Bronchial epithelial cell (primary cell): ENCODE measurements at places on chromosomes 1 and 21.
A peak's percentile ranks its signal among the peaks of the same experiment; 100 is the strongest.

GRCh38 chr1:20389571-20389970 lies 96.4 kb downstream of the CAMK2N1 start:
- DNase-seq = no peak

DNA sequence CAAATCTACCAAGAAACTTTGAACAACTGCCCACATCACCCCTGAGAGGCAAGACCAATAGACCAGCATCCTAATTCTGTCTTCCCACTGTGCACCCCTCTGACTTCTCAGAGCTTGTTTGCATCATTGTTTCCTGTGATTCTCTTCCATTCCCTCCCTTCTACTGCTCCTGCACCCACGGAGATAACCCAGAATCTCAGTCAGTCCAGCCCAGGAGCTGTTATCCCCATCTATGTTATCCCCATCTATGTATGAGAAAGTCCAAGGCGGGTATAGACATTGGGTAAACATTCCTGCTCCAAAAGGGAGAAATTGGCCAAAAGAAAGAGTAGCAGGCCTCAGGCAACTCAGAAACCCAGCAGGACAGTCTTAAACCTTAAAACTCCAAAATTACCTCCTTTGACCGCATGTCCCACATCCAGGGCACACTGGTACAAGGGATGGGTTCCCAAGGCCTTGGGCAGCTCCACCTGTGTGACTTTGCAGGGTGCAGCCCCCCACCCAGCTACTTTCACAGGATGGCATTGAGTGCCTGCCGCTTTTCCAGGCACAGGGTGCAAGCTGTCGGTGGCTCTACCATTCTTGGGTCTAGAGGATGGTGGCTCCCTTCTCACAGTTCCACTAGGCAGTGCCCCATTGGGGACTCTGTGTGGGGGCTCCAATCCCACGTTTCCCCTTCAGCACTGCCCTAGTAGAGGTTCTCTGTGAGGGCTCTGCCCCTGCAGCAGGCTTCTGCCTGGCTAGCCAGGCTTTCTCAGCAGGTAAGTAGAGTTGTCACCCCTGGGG lies 414.8 kb downstream of the NPHP4 start:
- DNase-seq = no peak

GRCh38 chr1:233675893-233676292 lies 62.0 kb downstream of the KCNK1 start:
- no peak for DNase-seq

GRCh38 chr1:185317886-185318310 lies 855 bp upstream of the IVNS1ABP start:
- DNase-seq = peak; percentile 83

DNA sequence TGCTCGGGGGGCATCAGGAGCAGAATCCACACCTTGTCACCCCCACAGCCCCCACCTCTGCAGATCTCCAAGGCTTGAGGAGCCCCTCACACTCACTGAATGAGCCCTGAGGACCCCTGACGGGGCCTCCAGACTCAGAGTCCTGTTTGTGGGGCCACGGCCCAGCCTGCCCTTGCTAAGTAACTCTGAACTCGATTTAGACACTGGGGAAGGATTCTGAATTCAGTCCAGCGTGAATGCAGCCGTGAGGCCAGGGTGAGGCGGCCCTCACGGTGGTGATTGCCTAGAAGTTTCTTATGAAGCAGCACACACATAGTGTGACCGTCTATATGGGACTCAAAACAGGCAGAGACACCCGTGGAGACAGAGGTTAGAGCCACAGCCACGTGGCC lies 58.9 kb upstream of the ADARB1 start:
- DNase-seq = no peak

GRCh38 chr21:44677881-44678280 lies 4.1 kb downstream of the KRTAP12-1 start:
- DNase-seq = no peak

- DNase-seq = no peak
Observed at GRCh38 chr1:41364442-41365319, 3.4 kb downstream of the FOXO6 start.

DNA sequence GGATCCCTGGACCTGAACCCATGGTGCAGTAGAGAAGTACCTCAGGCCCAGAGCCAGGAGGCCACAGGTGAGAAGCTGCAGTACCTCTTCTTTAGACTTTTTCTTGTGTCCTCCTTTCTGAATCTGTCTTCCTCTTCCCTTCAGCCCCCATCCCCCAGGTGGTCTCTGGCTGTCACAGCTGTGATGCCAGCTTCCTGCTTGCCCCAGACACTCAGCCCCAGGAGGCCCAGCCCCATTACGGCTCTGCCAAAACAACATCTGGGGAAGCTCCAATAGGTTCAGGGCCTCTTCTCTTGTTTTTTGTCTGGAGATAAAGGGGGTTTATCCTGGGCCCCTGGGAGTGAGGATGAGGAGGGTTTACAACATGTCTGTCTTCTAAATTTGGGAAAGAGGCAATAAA lies 9.5 kb upstream of the BTG2 start:
- no peak for DNase-seq

DNA sequence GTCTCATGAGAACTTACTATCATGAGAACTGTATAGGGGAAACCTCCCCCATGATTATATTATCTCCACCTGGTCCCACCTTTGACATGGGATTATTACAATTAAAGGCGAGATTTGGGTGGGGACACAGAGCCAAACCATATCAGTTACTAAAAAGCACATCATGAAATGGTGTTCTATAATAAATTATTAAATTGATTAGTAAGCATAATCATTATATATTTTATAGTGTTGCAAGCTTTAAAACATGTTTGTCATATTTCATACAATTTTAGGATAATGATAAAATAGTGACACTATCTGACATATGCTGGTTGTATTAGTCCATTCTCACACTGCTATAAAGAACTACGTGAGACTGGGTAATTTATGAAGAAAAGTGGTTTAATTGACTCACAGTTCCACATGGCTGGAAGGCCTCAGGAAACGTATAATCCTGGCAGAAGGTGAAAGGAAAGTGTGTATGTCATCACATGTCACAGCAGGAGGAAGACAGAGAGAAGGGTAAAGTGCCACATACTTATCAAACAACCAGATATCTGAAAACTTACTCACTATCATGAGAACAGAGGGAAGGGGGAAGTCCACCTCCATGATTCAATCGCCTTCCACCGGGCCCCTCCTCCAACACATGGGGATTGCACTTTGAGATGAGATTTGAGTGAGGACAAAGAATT lies 539.2 kb upstream of the OLFM3 start:
- no peak for DNase-seq

DNA sequence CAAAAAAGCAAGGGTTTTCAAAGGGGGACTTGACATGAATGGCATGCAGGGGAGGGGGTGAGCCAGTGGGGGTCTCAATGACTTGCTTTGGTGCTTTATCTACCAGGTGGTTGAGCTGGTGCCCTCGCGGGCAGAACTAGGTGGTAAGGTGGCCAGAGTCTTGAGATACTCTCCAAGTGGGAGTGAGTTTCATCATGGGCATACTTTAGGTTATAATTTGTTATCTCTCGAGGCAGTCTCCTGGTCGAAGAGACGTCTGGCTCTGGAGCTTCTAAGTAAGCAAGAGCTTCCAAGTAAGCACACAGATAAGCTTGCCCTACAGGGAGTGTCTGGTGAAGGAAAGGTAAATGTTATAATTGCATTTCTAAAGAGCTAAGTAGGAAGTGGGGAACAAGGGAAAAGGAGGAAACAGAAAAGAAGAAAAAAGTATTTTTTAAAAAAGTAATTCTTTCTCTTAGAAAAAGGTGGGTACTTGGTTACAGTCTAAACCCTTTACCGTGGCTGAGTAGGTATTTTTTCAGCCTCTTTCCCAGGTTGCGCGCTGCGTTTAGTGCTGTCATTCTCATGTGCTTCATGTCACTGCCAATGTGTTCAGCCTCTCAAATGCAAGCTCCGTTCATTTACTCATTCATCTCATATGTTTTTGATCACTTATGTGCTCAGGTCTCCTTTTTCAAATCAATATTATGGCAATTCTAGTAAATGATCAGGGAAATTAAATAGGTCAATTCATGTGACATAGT lies 31.6 kb upstream of the DNAJC6 start:
- no peak for DNase-seq

GRCh38 chr1:164443836-164444235 lies 115.1 kb upstream of the PBX1 start:
- DNase-seq = no peak

DNA sequence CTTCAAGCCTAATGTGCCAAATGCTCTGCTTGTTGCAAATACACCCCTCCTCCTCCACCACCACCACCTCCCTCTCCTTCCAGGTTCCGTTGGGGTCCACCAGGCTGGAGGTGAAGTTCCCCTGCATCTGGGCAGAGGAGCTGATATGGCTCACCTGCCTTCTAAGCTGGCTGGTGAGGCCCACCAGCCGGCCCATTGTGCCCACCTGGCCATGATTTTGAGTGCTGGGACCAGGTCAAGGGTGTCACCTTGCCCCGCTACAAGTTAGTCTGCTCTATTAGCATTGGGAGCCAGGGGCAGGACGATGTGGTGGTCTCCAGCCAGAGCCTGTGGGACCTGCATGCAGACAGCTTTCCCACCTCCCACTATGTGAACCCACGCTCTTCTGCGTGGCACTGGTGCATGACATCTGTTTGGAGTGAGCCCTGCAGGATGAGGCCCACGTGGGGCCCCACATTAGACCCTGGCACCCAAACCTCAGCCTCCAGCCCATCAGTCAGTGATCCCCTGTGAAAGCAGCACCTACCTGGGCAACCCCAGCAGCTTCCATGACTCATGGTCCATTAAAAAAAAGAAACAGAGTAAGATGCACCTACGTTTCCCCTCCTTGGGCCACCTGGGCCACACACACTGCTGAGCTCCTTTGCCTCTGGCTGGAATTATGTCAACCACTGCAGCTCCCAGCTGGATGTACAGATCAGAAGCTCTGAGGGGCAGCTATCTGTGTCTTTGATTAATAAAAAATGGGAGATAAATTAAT lies 15.6 kb upstream of the CDCP2 start:
- DNase-seq = peak; percentile 58

DNA sequence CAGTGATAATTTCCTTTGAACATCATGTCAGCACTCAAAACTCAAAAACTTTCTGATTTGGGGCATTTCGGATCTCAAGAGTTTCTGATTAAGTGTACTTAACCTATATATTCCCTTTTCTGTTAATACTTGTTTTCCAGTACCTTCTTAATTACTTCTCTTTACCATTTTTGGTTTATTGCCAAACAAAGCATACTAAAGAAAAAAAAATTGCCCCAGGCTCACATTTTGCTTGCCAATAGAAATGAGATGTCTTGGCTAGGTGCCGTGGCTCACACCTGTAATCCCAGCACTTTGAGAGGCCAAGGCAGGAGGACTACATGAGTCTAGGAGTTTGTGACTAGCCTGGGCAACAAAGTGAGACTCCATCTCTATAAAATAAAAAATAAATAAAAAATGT lies 4.8 kb downstream of the PSMD4 start:
- peak; percentile 68 for DNase-seq

GRCh38 chr1:111334169-111334568 lies 43.5 kb downstream of the CHIA start:
- peak; percentile 45 for DNase-seq

- no peak for DNase-seq
Observed at GRCh38 chr1:20538227-20538626, 14.1 kb upstream of the FAM43B start.
